Endodermal cell (in vitro differentiated cells): ENCODE measurements at places on chromosomes 12 and 14. TPM values are rescaled to one million over a fixed set of nuclear protein-coding genes. Genes with fewer than 3 reads are reported as not detected.

- DNase-seq, result no peak
Measured at GRCh38 chr12:84408936-84409335, 503.7 kb downstream of the SLC6A15 start.

Gene PTCSC3
- not detected in 2 replicates for total RNA-seq

DNA sequence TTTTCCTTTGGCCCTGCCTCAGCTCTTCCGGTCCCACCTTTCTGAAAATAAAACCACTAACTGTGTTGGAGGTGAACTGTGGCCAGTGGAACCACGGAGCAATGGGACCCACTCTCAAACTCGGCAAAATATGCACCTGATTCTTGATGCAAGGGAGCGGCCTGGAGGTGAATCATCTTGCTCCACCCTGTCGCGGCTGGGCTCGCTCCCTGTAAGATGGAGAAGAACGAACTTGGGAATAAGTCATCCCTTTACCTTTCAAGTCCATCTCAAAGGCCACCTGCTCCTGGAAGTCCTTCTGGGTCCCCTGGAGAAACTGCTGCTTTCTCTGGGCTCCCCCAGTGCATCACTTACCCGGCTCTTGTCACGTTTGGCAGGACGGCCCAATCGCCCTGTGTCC is 309.9 kb downstream of the BCL11B start:
- DNase-seq, result no peak

Gene HCAR1
- total RNA-seq, result 0.04 and 0.18 TPM in 2 replicates

Gene ZNF839
- total RNA-seq, result 15.6 and 16.5 TPM in 2 replicates

- DNase-seq, result no peak
Measured at GRCh38 chr12:104516821-104517220, 60.1 kb downstream of the CHST11 start.

Gene PMEL
- total RNA-seq, result 7.8 to 20.8 TPM (median 19.0 TPM) in 3 replicates

DNA sequence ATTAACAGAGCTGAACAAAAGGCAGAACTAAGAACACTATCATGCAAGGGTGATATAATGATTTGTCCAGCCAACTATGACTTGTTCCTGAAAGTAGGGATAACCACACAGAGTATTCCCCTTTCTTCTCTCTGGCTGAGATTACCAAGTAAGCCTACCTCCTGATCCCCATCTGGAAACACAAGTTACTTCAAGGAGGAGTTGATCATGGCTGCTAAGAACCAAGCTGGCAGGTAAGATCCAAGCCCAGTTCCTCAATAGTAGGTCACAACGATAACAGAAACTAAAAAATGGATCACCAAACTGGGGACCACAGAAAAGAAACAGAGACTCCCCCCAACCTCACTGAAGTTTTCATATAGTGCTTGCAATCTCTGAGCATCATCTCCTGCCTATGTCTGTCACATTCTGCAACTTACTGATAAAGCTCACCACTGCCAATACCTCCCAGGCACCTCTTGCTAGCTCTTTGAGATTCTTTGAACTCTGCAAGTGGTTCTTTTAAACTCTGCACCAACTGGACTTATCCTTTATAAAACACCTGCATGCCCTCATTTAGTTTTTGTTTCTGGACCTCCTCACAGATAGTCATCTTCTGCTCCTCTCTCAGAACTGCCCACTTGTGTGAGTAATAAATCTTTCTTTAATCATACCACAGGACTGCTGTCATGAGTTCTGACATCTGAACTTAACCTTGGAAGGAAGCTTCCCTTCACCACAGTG is 76.6 kb downstream of the LRP6 start:
- DNase-seq, result no peak

Gene SOX5
- total RNA-seq, result 6.8 to 10.8 TPM (median 8.8 TPM) in 3 replicates

GRCh38 chr12:58860056-58860787 is 60.1 kb downstream of the LRIG3 start:
- peak; percentile 70 for DNase-seq

- DNase-seq, result peak; percentile 97
Measured at GRCh38 chr12:100199347-100200149, 1.1 kb upstream of the ACTR6 start.

DNA sequence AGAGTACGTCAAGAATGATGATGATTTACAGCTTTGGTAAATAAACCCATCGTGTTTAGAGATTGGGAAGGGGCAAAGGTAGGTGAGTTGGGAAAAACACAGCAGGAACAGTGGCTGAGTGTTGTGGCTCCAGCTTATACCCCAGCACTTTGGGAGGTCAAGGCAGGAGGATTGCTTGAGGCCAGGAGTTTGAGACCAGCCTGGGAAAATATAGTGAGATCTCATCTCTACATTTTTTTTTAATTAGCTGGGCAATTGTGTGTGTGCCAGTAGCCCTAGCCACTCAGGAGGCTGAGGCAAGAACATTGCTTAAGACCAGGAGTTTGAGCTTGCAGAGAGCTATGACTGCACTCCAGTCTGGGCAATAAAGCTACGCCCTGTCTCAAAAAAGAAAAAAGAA is 77.1 kb downstream of the RASSF9 start:
- no peak for DNase-seq

DNA sequence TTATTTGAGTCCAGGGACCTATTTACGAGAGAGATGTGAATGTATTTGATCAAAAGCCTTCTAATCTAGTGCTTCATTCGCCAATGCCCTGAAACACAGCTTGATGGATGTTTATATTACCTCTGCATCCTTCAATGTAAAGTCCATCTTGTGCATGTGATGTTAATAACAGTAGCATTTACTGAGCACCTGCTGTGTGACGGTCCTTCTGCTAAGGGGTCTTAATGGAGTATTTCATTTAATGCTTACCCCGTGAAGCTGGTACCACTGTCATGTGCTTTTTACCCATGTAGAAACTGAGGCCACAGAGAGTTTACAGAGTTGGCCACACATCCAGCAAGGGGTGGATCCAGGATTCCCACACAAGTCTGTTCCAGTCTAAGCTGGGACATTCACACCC is 237.3 kb downstream of the ADGRD1 start:
- DNase-seq, result no peak

GRCh38 chr12:119692997-119693396 is 25.1 kb downstream of the PRKAB1 start:
- DNase-seq, result no peak

GRCh38 chr14:105075379-105076295 is 10.4 kb upstream of the GPR132 start:
- DNase-seq, result peak; percentile 82

DNA sequence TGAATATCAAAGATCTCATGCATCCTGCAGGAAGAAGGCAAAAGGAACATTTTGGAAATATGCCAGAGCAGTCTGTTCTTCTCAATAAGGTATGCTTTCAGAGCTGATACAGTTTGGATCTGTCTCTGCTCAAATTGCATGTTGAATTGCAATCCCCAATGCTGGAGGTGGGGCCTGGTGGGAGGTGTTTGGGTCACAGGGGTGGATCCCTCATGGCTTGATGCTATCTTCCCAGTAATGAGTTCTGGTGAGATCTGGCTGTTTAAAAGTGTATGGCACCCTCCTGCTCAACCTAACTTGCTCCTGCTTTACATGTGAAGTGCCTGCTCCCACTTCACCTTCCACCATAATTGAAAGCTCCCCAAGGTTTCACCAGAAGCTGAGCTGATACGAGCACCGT is 76.6 kb downstream of the RIN3 start:
- DNase-seq, result no peak

Gene GALNT16
- total RNA-seq, result 2.1 and 2.2 TPM in 2 replicates

Gene TEX52
- 0.29 TPM in 1 of 3 replicates, not detected in the others for total RNA-seq

GRCh38 chr12:43776498-43776897 is 17.7 kb downstream of the IRAK4 start:
- no peak for DNase-seq

Gene KRT6C
- not detected in 2 replicates for total RNA-seq
